EL (cell line): ENCODE measurements at places on chromosomes 7 and 10.

GRCh38 chr10:22618078-22618785 is 96.1 kb downstream of the PIP4K2A start:
- peak; percentile 75 for DNase-seq

DNA sequence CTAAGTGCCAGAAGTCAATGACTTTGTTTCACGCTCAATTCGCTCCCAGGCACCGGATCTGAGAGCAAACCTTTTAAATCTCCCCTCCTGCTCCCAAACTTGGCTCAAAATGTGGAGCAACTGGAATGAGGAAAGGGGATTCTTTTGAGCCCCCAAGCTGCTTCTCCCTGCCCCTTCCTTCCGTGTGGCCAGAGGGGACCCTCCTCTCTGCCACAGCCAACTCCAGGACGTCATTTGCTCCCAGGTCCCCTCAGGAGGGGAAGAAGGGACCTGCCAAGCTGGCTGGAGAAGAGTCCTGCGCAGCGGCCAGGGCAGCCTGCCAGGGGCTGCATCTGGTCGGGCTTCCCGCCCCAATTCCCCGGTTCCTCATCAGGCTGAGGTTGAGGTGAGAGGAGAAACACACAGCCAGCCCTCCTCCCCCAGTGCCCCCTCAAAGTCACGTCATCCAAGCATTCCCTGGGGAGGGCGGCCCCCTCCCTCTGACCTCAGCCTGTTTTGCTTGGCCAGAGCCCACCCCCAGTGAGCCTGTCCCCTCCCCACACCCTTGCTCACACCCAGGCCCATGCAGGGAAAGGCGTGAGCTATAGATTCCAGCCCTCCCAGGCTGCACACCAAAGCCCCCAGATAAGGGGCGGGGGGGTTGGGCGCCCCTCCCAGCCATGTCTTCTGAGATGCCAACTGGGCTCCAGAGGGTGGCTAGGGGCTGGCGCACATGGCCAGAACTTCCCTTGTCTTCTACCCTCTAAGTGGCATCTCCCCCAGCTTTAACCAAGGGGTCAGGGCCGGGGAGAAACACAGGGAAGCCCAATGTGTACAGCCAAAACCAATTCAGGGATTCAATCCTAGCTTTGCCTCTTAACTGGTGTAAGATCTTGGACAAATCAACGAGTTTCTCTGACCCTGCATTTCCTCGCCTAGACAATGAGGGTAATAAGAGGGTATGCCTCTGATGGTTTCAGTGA is 35.0 kb downstream of the SH3PXD2A start:
- peak; percentile 26 for DNase-seq

GRCh38 chr10:122513053-122513452 is 47.5 kb upstream of the DMBT1 start:
- no peak for DNase-seq

DNA sequence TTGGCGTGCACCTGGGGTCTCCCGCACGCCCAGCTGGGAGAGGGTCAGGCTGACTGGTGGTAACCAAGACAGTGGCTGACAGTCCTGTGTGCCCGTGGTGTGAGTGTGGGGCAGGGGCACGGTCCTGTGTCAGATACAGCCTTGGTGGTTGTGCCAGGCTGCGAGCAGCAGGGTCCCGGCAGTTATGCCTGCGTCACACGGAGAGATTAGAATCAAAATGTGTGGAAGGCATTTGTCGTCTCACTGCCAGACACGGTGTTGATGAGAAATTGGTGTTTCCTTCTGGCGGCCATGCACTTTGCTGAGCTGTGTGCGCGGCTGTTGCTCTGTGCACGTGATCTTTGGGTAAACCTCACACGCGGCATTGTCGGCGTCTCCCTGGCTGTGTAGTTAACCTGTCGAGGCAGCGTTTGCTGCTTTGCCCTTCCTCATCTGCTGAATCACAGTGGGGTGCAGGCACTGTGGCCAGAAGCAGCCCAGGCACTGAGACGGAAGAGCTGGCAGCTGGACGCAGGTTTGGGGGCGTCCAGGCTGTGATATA is 87.7 kb downstream of the NKX6-2 start:
- no peak for DNase-seq

- no peak for DNase-seq
Observed at GRCh38 chr10:124166431-124167125, 73.2 kb upstream of the CHST15 start.

GRCh38 chr7:69067397-69067796 is 530.9 kb upstream of the AUTS2 start:
- DNase-seq, result no peak
